ENCODE measurements at places on chromosomes 6 and 20. TPM values are rescaled to one million over a fixed set of nuclear protein-coding genes. Genes with fewer than 3 reads are reported as not detected.

Gene CST7
- polyA plus RNA-seq: 0.09 TPM

Gene NT5E
- polyA plus RNA-seq: 99.2 TPM

DNA sequence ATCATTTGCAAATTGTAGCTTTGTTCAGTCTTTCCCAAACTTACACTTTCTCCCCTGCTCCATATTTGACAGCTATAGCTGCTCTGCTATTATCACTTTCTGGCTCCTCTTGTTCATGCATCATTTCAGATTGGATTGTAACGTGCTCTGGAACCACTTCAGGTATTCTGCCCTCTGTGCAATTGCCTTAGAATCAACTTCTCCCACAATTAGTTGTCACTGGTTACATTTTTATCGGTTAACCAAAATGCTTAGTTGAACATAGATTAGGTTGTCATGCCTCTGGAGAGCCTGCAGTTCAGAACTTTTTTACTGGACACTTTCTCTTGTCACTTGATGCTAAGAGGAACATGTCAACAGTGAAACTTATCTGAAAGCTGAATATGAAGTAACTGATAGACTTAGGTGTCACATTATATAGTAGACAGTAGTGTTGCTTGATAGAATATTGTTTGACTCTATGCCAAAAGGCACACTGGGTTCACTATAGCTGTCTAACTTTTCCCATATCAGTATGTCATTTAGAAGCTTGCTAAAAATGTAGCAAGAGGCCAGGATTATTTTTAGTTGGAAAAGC lies 127.7 kb upstream of the PTPRK start:
- DNase-seq: no peak

GRCh38 chr6:25248123-25248522 lies 31.1 kb upstream of the CARMIL1 start:
- DNase-seq: no peak

Measured in BJ (cell line).